ENCODE measurements at places on chromosomes 6 and 20.

- DNase-seq: no peak
These were observed 11.6 kb upstream of the C20orf204 start for GRCh38 chr20:64024141-64024990.

DNA sequence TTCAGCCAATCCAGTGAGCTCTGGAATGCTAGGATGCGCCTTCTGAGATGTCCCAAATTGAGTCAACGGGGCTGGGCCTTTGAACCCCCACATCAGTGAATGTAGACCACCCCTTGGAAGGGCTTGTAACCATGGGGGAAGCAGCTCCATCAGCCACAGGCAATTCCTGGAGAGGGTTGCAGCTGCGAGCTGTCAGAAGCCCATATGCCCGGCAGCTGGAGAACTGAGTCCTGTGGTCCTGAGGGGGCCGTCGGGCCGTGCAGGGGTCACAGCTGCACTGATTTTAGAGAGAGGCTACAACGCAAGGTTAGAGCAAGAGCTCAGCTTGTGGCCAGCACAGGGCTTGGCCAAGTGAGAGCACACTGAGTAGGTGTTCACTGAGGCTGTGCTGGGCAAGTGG is 121.3 kb downstream of the TOX2 start:
- no peak for DNase-seq

GRCh38 chr6:56270812-56271441 is 23.5 kb upstream of the COL21A1 start:
- no peak for DNase-seq

- DNase-seq: no peak
These were observed 89.2 kb downstream of the ARID1B start for GRCh38 chr6:156866220-156867015.

GRCh38 chr20:44533928-44534327 is 12.1 kb upstream of the SERINC3 start:
- DNase-seq: no peak

All from anterior cingulate cortex (tissue), 58 donors.